ENCODE measurements at places on chromosomes 5 and 9. TPM values are rescaled to one million over a fixed set of nuclear protein-coding genes. Genes with fewer than 3 reads are reported as not detected.

The CRHBP gene
- total RNA-seq = not detected

The KCNMB1 gene
- not detected for total RNA-seq

The TRIM7 gene
- 2.1 TPM for total RNA-seq

The AQP3 gene
- 5.3 TPM for total RNA-seq

The CDKN2A gene
- total RNA-seq = 1.2 TPM

The ISCA1 gene
- total RNA-seq = 37.1 TPM

The CA9 gene
- not detected for total RNA-seq

Data from activated T-cell treated with anti-CD3 and anti-CD28 coated beads, Interleukin-2, amount 50 U/mL, for 4 hours (primary cell).